ENCODE measurements at places on chromosomes 7 and 10.

DNA sequence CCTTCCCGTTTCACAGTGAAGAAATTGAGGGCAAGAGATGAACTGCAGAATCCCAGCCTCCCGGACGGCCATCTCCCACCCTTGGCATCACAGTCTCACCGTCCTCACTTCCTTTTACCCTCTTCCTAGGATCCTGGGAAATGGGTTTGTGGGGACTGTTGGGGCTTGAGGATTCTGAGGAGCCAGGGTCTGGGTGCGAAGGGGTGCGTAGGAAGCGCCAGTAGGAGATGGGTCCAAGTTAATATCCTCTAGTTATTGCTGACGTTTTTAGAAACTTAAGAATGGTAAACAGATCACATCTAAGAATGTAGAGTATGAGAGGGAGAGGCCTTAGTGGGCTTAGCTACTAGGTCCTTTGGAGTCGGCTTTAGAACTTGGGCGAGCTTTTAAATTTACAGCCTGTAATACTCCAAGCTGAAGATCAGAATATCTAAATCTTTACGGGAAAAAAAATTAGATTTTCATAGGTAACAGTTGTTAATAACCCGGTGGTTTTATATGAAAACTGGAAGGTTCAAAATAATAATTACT lies 696 bp downstream of the MALSU1 start:
- peak overlapping the region; percentile 97 for H3K4me3 ChIP-seq
- peaks cover 2% of the 10 kb centered on the region for H3K4me1 ChIP-seq
- H3K36me3 ChIP-seq, result no peaks in the 10 kb centered on the region
- no peak overlapping the region for H3K27ac ChIP-seq

DNA sequence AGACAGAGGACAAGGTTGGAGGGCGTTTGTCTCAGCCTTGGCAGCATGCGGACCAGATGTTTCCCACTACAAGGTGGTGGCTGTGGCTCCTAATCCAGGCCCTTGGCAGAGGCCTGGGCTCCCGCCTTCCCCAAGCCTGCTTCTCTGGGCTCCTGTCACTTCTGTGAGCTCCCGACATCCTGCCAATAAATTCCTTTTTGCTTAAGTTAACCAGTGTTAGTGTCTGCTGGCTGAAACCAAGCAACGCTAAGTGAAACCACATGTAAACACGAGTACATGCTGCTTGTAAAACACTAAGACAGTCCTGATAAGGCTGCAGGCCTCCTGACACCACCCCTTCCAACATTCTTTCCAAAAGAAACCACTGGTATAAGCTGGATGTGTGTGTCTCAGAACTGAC lies 263.6 kb upstream of the ZMIZ1 start:
- no peaks in the 10 kb centered on the region for H3K4me1 ChIP-seq
- no peaks in the 10 kb centered on the region for H3K36me3 ChIP-seq
- no peak for DNase-seq
- no peak overlapping the region for H3K4me3 ChIP-seq
- H3K27me3 ChIP-seq, result no peaks in the 10 kb centered on the region

GRCh38 chr7:55127622-55128081 lies 108.8 kb downstream of the EGFR start:
- H3K4me3 ChIP-seq, result no peak overlapping the region
- H3K27ac ChIP-seq, result no peak overlapping the region
- peaks cover 2% of the 10 kb centered on the region for H3K4me1 ChIP-seq

DNA sequence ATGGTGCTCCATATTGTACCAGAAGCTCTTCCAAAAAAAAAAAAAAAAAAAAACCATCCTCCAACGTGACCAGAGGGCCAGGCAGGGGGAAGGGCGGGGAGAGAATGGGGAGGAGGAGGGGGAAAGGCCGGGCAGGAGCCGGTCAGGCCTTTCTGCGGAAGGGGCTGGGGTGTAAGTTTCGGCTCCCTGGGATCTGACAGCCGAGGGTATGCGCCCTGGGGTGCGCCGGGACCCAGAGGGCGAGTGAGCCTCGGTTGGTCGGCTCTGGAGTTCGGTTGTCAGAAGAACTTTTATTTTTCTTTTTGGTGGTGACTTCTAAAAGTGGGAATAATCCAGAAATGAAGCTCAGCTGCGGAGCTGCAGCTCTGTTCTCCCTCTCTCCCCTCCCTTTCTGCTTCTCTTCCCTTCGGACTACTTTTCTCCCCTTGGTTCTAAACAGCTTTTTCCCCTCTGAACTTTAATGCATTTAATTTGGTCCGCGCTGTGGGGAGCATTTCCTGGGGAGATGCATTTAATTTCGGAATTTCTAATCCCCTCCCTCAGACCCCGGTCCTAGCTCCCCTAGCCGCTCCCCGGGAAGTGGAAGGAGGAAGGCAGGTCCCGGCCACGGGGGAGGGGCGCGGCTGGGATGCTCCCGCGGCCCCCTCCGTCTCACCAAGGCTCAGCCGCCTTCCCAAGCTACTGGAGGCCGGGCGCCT lies 3.9 kb upstream of the PAX2 start:
- H3K4me3 ChIP-seq, result no peak overlapping the region
- no peak for DNase-seq
- no peaks in the 10 kb centered on the region for H3K36me3 ChIP-seq
- no peak overlapping the region for H3K27ac ChIP-seq
- peaks cover 12% of the 10 kb centered on the region for H3K4me1 ChIP-seq

DNA sequence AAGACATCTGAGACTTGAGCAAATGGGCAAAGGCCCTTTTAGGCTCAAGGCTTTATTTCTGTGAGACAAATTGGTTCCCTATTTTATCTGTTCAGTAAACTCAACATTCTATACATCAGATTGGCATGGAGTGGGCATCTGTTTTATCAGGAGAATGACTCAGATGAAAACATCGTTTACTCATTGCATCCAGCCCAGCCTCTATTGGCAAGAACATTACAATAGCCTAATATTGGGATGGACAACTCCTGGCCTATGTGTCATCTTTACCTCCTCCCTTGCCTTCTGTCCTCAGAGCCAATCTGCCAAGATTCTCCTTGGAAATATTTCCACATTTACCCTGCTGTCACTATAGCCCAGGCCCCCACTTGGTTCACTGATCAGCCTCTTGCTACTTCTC lies 5.5 kb upstream of the BLNK start:
- no peak overlapping the region for H3K4me3 ChIP-seq
- no peaks in the 10 kb centered on the region for H3K36me3 ChIP-seq
- no peaks in the 10 kb centered on the region for H3K4me1 ChIP-seq
- no peak for DNase-seq
- H3K27ac ChIP-seq, result no peak overlapping the region

- no peak overlapping the region for H3K27ac ChIP-seq
- no peak for DNase-seq
- no peaks in the 10 kb centered on the region for H3K4me1 ChIP-seq
- no peaks in the 10 kb centered on the region for H3K36me3 ChIP-seq
- no peaks in the 10 kb centered on the region for H3K27me3 ChIP-seq
- H3K4me3 ChIP-seq, result no peak overlapping the region
Measured at GRCh38 chr10:4576206-4576605, 249.8 kb upstream of the AKR1E2 start.

- DNase-seq, result no peak
- H3K27me3 ChIP-seq, result no peaks in the 10 kb centered on the region
- no peak overlapping the region for H3K27ac ChIP-seq
- H3K36me3 ChIP-seq, result no peaks in the 10 kb centered on the region
- no peaks in the 10 kb centered on the region for H3K4me1 ChIP-seq
Measured at GRCh38 chr7:92325858-92326257, 80.1 kb downstream of the ANKIB1 start.

DNA sequence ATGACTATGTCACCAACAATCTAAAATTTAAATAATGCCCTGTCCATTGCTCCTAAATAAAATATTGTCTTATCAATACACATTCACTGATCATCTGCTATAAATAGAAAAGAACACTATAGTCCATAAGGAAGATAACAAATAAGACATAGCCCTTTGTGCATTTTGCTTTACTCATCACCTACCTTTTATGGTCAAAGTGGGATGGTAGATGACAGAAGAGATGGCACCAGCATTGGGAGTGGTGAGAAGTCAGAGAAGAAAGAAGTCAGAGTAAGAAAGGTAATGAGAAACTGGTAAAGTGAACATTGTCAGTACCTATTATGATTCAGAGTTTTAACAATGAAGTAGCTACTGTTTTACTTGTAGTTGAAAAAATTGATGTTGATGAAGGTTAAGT lies 31.1 kb downstream of the SEMA3E start:
- no peaks in the 10 kb centered on the region for H3K4me1 ChIP-seq
- no peak overlapping the region for H3K27ac ChIP-seq
- H3K4me3 ChIP-seq, result no peak overlapping the region
- H3K27me3 ChIP-seq, result no peaks in the 10 kb centered on the region

- DNase-seq, result no peak
- no peak overlapping the region for H3K27ac ChIP-seq
- no peaks in the 10 kb centered on the region for H3K4me1 ChIP-seq
Measured at GRCh38 chr7:8536431-8536830, 103.0 kb downstream of the NXPH1 start.

GRCh38 chr7:129854401-129854800 lies 98.4 kb downstream of the UBE2H start:
- H3K27me3 ChIP-seq, result no peaks in the 10 kb centered on the region
- H3K4me1 ChIP-seq, result peaks cover 2% of the 10 kb centered on the region
- no peaks in the 10 kb centered on the region for H3K36me3 ChIP-seq
- no peak overlapping the region for H3K4me3 ChIP-seq
- DNase-seq, result no peak
- H3K27ac ChIP-seq, result no peak overlapping the region

GRCh38 chr10:11716686-11717085 lies 25.5 kb upstream of the ECHDC3 start:
- no peaks in the 10 kb centered on the region for H3K4me1 ChIP-seq
- H3K4me3 ChIP-seq, result no peak overlapping the region
- no peaks in the 10 kb centered on the region for H3K36me3 ChIP-seq
- DNase-seq, result no peak
- H3K27me3 ChIP-seq, result no peaks in the 10 kb centered on the region

GRCh38 chr7:7294911-7295310 lies 112.6 kb downstream of the C1GALT1 start:
- H3K27me3 ChIP-seq, result no peaks in the 10 kb centered on the region
- H3K4me1 ChIP-seq, result no peaks in the 10 kb centered on the region
- no peaks in the 10 kb centered on the region for H3K36me3 ChIP-seq
- no peak overlapping the region for H3K27ac ChIP-seq
- H3K4me3 ChIP-seq, result no peak overlapping the region

GRCh38 chr10:48932831-48933664 lies 6.6 kb downstream of the LRRC18 start:
- DNase-seq, result no peak
- H3K4me1 ChIP-seq, result no peaks in the 10 kb centered on the region
- no peaks in the 10 kb centered on the region for H3K36me3 ChIP-seq
- H3K27me3 ChIP-seq, result no peaks in the 10 kb centered on the region

DNA sequence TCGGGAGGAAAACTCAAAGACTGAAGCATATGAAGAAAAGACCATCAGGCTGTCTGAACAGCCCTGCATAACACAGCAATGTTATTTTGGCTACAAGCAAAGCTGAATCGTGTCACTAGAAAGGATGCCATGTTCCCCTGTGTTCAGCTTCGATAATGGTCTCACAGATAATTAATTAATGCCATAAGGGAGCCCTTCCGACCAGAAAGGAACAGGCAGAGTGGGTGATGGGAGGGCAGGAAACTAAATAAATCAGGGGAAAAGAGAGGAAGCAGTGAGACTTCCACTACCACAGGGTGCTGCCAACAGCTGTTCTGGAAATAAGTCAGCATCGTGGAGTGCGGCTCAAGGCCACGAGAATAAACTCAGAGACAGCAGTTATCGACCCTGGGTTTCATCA lies 3.2 kb downstream of the PTPRN2 start:
- no peaks in the 10 kb centered on the region for H3K4me1 ChIP-seq
- H3K4me3 ChIP-seq, result no peak overlapping the region
- H3K27me3 ChIP-seq, result no peaks in the 10 kb centered on the region
- H3K36me3 ChIP-seq, result no peaks in the 10 kb centered on the region

GRCh38 chr10:44193166-44193565 lies 191.7 kb downstream of the CXCL12 start:
- H3K27ac ChIP-seq, result no peak overlapping the region
- H3K36me3 ChIP-seq, result no peaks in the 10 kb centered on the region
- H3K27me3 ChIP-seq, result no peaks in the 10 kb centered on the region
- DNase-seq, result no peak

GRCh38 chr10:98424295-98425254 lies 9.6 kb upstream of the PYROXD2 start:
- no peaks in the 10 kb centered on the region for H3K36me3 ChIP-seq
- no peaks in the 10 kb centered on the region for H3K27me3 ChIP-seq
- DNase-seq, result no peak

GRCh38 chr10:24901686-24902399 lies 50.6 kb downstream of the PRTFDC1 start:
- H3K4me3 ChIP-seq, result no peak overlapping the region
- H3K27ac ChIP-seq, result no peak overlapping the region
- H3K27me3 ChIP-seq, result no peaks in the 10 kb centered on the region
- no peak for DNase-seq
- H3K4me1 ChIP-seq, result no peaks in the 10 kb centered on the region
- no peaks in the 10 kb centered on the region for H3K36me3 ChIP-seq

DNA sequence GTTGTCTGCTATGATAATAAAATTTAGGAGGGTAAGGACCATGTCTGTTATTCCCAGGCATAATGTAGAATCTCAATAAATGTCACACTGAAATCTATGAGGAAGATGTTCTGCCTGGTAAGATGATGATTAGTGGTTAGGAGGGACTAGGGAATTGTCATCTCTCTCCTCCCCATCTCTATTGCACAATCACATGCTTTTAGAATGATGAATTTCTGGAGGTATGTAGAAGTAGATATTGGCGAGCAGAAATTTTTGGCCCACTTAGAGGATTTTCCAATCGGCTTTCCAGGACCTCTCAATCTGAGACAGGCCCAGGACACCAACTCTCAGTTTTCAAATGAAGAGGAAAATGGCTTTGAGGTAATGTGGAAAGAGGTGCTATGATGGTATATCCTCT lies 2.0 kb upstream of the PITX3 start:
- no peak overlapping the region for H3K4me3 ChIP-seq
- H3K36me3 ChIP-seq, result no peaks in the 10 kb centered on the region
- no peak for DNase-seq
- H3K4me1 ChIP-seq, result no peaks in the 10 kb centered on the region
- peaks cover 35% of the 10 kb centered on the region for H3K27me3 ChIP-seq
- H3K27ac ChIP-seq, result no peak overlapping the region

GRCh38 chr7:123935436-123936381 lies 10.7 kb downstream of the SPAM1 start:
- no peak for DNase-seq
- no peaks in the 10 kb centered on the region for H3K27me3 ChIP-seq
- no peak overlapping the region for H3K27ac ChIP-seq
- no peaks in the 10 kb centered on the region for H3K36me3 ChIP-seq
- no peak overlapping the region for H3K4me3 ChIP-seq

DNA sequence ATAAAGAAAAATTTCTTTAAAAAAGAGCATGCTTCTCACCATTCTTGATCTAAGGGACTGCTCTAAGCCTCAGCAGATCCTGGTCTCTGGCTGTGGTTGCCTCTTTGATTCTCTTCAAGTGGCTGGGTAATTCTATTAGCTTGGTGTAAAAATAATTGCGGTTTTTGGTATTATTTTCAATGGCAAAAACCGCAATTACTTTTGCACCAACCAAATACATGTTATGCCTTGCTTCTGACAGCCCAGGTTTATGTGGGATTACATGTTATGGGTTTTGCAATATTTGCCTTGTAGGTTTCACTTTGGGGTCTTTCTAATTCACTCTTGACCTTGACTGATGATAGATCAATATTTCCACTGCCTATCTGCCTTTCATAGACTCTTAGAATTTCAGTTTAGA lies 20.0 kb upstream of the CREB5 start:
- no peak overlapping the region for H3K27ac ChIP-seq
- H3K4me1 ChIP-seq, result no peaks in the 10 kb centered on the region
- H3K4me3 ChIP-seq, result no peak overlapping the region
- H3K36me3 ChIP-seq, result no peaks in the 10 kb centered on the region

Measured in iPS DF 6.9 (cell line).